Posterior vena cava (tissue), 2 donors: ENCODE measurements at places on chromosomes 1 and 21. TPM values are rescaled to one million over a fixed set of nuclear protein-coding genes. Genes with fewer than 3 reads are reported as not detected.

The ELAVL4 gene
- total RNA-seq = not detected

The ADAMTS4 gene
- 28.0 TPM for total RNA-seq

The C1QTNF12 gene
- 4.1 TPM for total RNA-seq

The CFAP107 gene
- not detected for total RNA-seq

The ILDR2 gene
- 0.14 TPM for total RNA-seq

The CRNN gene
- not detected for total RNA-seq

The PADI2 gene
- total RNA-seq = 1.6 TPM

The TINAGL1 gene
- 110 TPM for total RNA-seq

The GIPC2 gene
- 8.4 TPM for total RNA-seq
